ENCODE measurements at places on chromosomes 2 and 18.

DNA sequence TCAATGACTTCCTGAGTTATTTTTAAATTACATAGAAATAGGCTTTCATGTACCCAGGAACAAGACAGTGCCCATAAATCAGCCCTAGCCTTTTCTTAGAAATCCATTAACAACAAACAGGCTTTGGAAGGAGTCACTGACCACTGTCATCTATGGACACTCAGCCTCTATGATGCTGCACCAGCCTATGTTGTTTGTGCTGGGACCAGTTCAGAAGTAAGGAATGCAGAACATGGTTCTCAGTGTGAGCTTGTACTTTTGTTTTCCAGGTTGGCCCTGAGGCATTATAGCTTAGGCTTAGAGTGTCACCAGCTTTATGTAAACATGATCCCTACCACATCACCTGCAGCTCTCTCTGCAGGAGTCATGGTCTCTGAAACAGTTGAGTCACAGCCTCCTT lies 335.7 kb upstream of the CDH7 start:
- DNase-seq: no peak

DNA sequence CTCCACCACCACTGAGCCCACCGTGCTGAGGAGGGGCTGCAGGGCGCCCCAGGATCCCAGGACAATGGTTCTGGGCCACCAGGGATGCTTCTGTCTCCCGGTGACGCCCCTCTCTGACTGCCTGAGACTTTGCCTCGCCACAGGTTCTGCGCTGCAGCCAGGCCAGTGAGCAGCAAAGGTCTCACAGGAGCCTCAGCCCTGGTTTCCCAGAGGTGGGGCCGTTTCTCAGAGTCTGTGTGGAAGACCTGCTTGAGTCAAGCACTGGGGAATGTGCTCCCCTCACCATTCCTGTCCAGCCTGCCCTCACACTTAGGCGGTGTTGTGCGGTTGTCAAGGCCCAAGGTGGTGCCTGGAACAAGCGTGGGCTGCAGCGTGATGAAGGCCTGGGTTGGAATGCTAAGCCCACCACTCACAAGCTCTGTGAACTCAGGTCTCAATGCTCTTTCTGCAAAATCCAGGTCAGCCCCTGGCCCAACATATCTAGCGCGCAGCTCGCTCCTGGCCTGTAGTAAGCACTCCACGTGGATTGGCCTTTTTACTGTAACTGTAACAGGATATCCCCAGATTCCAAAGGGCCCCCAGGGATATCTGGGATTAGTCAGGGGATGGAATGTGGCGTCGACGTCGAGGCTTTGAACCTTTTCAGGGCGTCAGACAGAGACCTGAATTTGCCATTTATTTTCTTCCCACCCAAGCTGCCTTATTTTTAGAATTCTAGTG lies 47.6 kb downstream of the PLB1 start:
- no peak for DNase-seq

DNA sequence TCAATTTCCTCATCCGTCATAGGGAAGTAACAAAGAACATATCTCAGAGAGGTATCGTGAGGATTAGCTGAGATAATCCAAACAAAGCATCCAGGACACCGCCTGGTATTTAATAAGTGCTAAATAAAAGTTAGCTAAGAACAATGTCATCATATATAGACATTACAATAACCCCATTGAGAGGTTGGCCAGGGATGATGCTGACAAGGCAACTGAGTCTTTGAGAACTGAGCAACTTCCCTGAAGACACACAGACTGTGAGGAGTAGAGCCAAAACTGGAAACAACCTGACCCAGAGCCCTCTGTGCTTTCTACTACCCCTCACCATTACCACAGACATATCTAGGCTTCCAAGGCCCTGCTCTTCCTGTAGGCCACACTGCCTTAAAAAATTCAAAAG lies 1.6 kb upstream of the DCTN1 start:
- DNase-seq: no peak

- no peak for DNase-seq
Measured at GRCh38 chr18:13716916-13717315, 9.4 kb downstream of the FAM210A start.

GRCh38 chr2:14255135-14255820 lies 377.2 kb upstream of the LRATD1 start:
- no peak for DNase-seq

DNA sequence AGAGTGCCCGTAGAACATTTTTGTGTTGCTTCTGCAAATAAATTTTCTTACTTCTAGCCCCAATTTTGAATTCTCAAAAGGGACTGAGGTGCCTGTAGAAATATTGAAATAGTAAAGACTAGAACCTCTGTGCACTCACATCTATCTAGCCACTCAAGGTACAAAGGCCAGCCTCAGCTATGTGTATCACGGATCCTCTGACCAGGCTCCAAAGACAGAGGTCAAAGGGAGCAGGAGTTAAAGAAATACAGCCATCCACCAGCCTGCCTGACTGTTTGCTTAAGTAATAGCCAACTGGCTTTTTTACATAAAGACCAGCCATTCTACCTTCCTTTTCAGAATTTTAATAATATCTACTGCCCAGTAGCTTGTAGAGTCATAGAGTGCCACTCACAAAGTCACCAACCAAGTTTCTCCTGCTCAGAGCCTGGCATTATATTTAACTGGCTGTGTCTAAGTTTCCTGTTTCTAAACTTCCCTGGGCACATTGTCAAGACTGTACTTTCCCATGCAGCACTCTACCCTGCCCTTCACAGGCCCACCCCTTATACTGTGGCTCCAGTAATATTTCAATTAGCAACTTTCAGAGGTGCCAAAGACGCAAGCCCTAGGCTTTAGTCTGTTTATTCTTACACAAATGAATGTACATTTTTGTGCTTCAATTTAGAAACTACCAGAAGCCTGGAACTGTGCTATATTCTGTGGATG lies 338.3 kb upstream of the NT5C1B start:
- DNase-seq: no peak
